Stimulated activated CD4-positive, alpha-beta T cell treated with anti-CD3 and anti-CD28 coated beads, TNF-alpha, amount 100 ng/mL, for 1 hour (primary cell): ENCODE measurements at places on chromosomes 7 and 10.

DNA sequence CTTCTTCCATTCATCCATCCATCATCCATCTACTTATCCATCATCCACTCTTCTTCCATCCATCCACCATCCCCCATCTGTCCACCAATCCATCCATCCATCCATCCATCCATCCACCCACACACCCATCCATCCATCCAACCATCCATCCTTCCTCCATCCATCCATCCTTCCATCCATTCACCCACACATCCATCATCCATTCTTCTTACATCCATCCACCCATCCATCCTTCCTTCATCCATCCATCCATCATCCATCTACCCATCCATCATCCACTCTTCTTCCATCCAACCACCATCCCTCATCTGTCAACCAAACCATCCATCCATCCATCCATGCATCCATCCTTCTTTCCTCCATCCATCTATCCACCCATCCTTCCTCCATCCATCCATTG, 429.3 kb downstream of the DNAJB6 start:
- DNase-seq: no peak

- DNase-seq: no peak
Measured at GRCh38 chr7:75889826-75890225, 11.0 kb downstream of the RHBDD2 start.

DNA sequence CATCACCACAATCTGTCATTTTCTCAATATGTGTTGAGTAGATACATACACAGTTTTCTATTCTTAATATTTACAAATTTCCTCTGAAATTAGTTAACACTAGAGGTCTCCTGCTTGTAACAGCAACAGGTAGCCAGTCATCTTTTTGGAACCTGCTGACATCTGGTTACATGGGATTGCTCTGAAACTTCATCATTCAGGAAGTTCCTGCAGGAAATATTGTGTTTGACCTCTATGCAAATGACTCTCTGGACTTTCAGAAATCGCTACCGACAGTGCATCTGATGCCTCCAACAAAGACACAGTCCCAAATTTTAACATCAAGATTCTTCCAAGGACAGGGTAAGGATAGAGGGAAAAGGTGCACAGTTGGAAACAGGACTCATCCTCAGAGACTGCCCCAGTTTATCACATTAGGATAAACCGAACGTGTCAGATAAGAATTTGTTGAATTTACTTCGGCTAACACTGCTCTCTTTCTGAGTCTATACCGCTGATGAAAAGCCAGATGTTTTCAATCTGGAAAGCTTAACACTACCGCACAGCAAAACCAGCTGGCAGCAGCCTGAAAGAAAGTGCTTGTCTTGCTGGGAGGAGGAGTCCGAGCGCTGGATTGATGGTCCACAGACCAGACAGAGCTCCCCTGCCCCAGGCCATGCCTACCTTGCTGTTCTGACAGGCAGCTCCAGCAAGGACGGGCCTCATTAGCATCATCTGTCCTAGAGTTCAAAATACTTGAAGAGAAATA, 633.4 kb downstream of the PARD3 start:
- DNase-seq: no peak

- DNase-seq: peak; percentile 20
Measured at GRCh38 chr7:98420966-98421612, 20.2 kb upstream of the BAIAP2L1 start.

DNA sequence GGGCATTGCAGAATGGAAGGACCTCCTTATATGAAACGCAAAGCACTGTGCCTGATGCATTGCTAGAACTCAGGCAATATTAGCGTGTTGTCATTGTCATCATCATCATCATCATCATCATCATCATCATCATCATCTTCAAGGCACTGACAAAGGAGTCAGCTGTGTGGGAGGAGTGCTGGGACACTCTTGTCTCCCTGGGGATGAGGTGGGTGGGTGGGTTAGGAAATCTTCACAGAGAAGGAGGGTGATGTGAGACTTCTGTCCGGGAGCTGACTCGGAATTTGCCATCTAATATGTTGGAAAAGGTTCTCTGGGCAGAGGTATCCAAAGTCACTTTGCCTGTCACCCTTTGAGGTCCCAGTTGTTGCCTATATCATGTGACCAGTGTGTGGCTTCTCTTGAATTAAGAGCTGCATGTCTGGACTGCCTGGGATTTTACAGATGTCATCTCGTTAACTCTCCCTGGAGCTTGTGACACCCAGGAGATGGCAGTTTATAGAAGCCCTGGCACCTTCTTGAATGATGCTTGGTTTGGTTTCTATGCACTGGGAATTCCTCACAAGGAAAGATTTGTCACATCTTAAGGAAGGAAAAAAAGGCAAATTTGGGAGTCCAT, 7.1 kb downstream of the HTRA1 start:
- DNase-seq: no peak

- DNase-seq: no peak
Measured at GRCh38 chr7:158256091-158256816, 331.4 kb downstream of the PTPRN2 start.

DNA sequence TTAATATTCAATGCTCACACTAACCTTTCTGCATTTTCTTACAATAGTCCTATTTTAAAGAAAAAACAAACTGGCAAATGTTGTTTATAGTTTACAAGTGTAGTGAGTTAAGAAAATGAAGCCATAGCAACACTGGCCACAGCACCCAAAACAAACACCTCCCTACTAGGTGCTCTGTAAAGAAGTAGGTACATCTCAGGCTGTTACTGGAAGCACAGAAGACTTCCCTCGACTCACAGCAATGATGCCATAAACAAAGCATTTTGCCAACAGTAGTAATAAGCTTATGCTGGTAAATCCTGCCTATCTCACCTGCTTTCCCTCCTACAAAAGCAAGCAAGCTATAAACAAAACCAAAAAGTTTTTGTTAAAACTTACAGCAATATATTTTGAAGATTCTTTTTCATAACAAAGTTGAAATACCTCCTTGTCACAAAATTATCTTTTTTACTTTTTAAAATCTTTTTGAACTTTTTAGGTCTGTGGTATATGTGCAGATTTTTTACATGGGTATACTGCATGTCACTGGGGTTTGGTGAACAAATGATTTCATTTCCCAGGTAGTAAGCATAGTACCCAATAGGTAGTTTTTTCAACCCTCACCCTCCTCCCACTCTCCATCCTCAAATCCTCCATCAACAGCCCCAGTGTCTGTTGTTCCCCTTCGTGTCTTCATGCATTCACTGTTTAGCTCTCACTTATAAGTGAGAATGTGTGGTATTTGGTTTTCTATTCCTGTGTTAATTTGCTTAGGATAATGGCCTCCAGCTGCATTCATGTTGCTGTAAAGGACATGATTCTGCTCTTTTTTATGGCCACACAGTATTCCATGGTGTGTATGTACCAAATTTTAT, 28.4 kb downstream of the COA1 start:
- DNase-seq: no peak

- DNase-seq: no peak
Measured at GRCh38 chr7:143322760-143323633, 7.1 kb downstream of the CLCN1 start.

- no peak for DNase-seq
Measured at GRCh38 chr10:44986670-44987069, 8.1 kb upstream of the DEPP1 start.

- no peak for DNase-seq
Measured at GRCh38 chr10:34049887-34050286, 715.4 kb upstream of the NRP1 start.

DNA sequence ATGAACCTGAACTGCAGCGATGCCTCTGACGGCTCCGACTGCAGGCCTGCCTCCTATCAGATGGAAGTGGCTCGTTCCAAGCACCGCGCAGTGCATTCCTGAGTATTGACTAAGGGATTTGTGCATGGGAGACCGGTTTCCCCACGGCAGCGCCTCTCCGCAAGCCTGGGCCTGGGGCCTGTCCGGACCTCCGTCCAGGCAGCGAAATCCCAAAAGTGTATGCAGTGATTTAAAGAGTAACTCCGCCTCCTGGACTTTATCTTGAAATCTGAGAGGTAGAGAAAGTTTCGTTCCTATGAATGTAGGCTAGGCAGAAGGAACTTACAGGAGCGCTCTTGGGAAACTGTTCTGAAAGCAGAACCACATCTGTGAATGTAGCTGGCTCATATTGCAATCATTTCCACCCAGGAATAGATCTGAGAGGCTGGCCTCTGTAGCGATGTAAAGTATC, 106.2 kb upstream of the CELF2 start:
- no peak for DNase-seq

- no peak for DNase-seq
Measured at GRCh38 chr10:69348816-69349541, 67.7 kb downstream of the TACR2 start.

GRCh38 chr10:52940921-52941320, 168.3 kb upstream of the MBL2 start:
- DNase-seq: no peak

DNA sequence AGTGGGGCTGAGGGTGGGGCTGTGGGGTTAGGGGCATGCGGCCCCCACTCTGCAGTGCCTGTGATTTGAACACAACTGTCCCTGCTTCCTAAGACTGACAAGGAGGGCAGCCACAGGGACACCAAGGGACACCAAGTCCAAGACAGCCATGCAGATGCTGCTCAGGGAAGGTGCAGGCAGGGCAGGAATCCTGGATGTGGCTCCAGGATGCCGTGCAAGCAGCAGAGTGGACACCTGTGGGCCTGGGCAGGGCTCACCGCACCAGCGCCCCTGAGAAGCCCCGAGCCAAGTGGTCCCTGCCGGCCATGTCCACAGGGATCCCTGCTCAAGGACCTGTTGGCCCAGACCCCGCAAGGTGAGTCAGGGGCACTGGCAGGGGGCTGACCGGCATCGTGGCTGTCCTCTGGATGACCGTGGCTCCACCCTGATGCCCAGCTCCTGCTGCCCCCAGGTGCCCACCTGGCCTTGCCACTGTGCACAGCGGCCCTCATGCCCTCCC, 58.5 kb downstream of the STK32C start:
- DNase-seq: no peak

DNA sequence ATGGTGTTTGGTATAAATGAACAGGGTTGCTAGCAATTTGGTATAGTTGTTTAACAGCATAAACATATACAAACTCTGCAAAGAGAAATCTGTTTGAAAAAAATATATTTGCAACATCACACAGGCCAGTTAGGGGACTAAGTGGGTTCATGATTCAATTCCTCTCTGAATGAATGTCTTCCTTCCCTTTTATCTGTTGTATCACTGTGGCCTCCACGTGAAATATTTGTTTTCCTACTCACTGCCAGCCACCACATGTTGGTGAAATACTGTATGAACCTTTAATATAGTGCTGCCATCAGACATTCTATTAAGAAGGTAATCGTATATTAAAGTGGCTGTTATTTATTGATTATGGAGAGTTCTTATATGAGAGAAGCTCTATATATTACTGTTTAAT, 157.0 kb downstream of the ARID5B start:
- DNase-seq: no peak

- no peak for DNase-seq
Measured at GRCh38 chr10:105347487-105347886, 706.4 kb downstream of the SORCS3 start.

DNA sequence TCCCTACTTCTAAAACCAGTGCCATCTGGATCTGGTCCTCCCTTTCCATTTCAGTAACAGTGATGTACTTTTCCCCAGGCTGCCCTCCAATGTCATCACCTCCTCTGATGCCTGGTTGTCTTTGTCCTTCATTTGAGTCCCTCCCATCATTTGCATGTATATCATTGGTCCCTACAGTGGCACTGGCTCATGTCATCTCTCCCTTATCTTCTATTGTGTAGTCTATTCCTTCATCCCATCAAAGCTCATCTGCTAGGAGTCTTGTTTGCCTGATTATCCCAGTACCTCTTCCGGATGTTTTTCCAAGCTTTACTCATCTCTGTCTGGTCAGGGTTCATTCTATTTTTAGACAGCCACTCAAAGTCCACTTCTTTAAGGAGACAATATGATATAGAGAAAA, 292.9 kb upstream of the BMPER start:
- no peak for DNase-seq

DNA sequence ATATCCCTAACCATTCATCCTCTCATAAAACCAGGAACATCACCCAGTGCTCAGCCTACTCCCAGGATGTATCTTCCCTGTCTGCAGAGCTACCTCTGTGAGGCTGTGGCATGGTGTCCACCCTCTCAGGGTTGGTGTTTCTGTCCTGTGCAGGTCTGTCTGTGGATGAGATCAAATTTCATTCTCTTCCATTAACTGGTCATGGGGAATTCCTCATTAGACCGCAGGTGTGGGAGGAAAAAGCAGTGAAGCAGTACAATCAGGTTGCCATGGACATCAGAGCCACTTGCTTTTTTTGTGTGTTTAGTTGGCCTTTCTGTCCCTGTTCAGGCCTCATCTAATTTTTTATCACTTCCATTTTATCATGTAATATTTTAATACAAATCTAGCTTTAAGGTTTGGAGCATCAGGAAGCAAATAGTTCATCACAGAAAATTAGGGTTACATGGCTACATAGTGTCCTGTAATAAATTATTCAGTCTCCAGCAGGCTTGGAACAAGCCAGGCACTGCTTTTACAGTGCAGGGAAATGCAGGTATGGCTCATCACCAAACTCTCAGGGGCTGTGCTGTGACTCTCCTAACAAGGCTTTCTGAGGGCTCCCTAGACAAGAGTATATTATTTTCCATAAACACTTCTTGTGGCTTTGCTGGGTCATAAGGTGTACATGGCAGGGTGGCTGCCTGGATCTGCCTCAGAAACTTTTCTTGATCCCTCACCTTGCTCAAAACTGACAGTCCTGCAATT, 594.9 kb upstream of the IGFBP3 start:
- DNase-seq: no peak

- no peak for DNase-seq
Measured at GRCh38 chr10:65891073-65891981, 1034.5 kb upstream of the LRRTM3 start.

DNA sequence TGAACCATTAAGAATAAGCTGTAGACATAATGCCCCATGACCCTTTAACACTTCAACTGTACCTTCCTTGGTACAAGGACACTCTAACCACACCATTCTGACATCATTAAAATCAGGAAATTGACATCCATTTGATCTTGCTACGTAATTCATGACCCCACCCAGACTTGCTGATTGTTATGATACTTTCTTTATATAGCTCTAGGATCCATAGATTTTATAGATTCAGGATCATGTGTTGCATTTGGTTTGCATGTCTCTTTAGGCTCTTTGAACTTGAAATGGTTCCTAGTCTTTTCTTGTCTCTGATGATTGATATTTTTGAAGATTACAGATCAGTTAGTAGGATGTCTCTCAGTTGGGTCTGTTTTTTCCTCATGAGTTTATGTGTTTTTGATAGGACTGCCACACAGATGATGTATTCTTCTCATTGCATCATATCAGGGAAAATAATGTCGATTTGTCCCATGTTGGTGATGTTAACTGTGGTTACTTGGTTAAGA, 13.5 kb downstream of the CCM2 start:
- no peak for DNase-seq

GRCh38 chr7:16344927-16345326, 76.4 kb downstream of the CRPPA start:
- DNase-seq: no peak

DNA sequence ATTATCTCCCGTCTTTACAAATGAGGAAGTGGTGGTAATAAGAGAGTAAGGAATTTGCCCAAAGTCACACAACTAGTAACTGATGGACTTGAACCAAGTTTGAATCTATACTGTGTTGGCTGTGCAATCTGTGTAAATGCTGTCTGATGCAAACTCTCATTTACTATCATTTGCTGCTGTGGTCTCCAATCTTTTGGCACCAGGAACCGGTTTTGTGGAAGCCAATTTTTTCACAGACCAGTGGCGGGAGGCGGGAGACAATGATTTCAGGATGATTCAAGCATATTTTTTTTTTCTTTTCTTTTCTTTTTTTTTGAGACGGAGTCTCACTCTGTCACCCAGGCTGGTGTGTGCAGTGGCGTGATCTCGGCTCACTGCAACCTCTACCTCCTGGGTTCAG, 450.0 kb upstream of the FZD8 start:
- no peak for DNase-seq

GRCh38 chr10:124534826-124535601, 73.4 kb downstream of the LHPP start:
- no peak for DNase-seq
